ENCODE measurements at places on chromosomes 2 and 18.

GRCh38 chr2:105722726-105723297 lies 21.9 kb upstream of the NCK2 start:
- DNase-seq, result no peak

GRCh38 chr2:220445429-220446105 lies 818.1 kb downstream of the SLC4A3 start:
- DNase-seq, result no peak

DNA sequence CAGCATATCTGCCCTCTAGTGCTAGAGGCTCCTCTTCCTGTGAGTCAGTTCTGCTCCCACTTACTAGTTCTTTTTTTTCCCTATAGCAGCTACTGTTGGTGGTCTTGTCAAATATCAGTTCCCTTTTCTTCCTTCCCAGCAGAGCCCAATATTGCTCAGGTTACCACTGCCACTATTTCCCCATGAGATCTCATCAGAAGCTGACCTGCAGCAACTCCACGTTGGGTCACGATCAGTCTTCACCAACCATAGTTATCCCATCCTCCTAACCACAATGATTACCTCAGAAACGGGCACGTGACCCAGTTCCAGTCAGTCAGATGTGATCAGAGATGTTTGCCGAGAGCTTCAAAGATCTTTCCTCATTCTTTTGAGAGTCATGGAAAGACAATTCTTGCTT lies 59.7 kb upstream of the CAPN13 start:
- no peak for DNase-seq

GRCh38 chr2:207688597-207688996 lies 22.8 kb upstream of the CCNYL1 start:
- DNase-seq, result no peak

DNA sequence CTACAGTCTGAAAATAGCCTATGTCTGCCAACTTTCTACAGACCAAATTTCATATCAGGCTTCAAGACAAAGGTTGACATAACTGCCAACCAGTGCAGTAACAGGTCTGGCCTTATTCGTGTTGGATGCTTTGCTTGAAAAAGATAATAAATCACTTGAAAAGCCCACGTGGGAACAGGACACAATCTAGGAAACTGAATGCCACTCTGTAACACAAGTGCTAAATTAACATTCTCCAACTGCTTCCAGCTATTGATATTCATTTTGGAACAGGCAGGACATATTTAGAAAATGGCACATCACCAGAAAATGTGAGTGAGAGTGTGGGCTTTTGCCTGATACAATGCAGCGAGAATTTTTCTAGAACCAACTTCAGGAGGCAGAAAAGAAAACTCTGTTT lies 165.9 kb upstream of the CCDC150 start:
- no peak for DNase-seq

DNA sequence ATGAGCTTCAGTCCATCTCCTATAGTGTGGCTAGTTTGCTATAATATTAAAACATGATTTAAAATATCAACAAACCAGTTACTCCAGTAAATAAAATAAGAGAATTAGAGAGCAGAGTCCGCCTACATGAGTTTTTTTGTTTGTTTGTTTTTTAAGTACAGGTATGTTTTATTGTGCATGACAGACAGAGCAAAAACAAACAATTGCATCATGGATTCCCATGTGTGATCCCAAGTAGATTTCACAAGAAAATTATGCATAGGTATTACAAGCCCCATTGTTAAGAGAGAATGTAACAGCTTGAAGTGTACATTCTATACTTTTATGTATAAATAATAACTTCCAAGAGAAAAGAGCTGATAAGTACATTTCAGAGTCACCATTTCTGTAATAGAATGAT lies 21.0 kb downstream of the SULT1C3 start:
- DNase-seq, result no peak

DNA sequence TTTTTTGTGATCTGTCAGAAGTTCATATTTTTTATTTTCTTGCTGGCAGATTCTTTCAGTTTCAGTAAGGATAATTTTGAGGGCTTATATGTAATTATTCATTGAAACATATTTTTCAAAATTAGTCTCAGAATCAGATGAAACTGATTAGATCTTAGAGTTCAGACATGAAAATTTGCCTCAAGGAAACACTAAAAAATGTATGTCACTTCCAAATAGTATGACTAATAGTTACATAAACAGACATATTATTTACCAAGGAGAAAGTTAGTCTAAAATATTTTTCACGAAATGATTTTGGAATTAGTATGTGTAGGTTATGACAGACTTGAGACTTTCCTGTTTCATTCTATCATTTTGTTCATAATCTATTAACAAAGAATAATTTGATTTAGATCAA lies 628.6 kb downstream of the CCDC85A start:
- DNase-seq, result no peak

DNA sequence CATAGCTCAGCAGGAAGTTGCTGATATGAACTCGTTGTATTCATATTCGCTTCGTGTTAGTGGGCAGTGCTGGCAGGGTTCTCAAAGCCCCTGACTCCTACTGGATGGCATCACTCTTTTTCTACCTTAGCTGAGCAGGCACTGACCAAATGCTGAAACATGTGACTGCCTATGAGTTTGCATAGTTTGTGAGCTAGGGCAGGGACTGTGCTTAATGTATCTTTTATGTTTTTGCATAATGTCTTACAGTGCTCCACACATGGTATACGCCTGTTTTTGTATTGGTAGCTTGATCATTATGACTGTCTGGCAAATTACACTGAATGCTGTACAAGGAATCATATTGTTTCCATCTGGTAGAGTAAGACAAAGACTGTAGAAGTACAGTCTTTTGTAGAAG lies 305.3 kb downstream of the PARD3B start:
- DNase-seq, result no peak

DNA sequence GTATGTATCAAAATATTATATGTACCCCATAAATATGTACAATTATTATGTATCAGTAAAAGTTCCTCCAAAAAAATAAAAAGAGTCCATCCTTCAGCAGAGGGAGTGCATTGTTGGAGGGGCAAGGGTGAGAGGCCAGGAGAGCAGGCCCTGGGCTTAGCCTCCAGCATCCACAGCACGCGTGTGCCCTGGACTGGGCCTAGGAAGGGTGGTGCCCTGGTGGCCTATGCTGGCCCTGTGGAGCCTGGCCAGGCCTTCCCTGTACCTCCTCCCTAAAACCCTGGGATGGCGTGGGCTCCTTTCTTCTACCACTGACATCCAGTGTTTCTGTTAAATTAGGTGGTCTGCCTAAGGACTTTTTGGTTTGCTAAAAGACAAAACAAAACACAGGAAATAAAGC lies 93.4 kb downstream of the SH3RF3 start:
- DNase-seq, result no peak

DNA sequence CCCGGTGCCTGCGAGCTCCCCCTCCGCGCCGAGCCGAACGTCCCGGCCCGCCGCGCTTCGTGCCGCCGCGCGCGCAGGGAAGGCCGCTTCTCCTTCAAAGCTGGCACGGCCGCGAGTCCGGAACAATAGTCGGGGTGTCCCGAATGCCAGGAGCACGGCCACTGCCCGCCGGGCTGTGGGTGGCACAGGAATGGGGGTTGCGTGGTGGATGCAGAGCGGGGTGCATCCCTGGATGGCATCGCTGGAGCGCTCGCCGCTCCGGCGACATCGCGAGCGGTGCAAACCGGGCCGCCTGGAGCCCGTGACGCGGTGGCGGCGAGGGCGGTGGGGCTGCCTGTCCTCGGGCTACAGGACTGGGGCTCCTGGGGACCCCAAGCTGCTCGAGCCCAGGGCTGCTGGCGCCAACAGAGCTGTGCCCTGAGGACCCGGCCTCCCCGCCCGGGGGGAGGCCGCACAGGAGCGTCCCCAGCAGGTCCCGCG lies 1.1 kb upstream of the SATB2 start:
- DNase-seq, result no peak

- DNase-seq, result no peak
Measured at GRCh38 chr2:178219247-178219646, 24.9 kb downstream of the OSBPL6 start.

DNA sequence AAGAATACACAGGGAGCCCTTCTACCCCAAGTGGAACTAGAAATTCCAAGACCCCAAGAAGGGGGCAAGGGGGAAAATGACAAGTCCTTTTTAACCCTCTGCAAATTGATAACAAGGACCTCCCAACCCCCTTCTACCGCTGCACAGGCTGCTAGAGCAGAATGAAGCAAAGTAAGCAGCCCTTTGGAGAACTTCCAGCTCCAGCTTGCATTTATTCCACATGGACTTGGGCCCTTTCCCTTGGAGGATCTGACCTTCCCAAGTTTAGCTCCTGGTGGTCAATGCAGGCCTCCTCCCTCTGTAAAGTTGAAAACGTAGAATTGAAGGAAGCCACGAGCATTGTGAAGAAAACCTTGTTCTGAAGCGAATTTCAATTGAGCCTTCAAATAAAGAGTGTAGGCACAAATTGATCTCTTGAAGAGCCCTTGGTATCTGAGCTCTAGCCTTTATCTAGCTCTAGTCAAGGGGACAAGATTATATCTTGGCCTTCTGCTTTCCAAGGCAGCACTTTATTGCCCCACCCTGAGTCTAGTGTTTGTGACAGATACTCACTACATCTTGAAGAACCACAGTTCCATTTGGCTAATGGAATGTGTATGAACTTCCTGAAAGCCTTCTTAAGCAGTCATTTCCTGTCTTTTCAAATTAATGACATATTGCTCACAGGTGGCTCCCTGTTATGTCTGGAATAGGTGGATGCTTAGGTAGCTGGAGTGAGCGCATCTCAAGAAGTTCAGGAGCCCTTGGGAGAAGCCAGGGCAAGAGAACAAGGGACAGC lies 37.2 kb downstream of the SLC14A2 start:
- DNase-seq, result no peak

- DNase-seq, result no peak
Measured at GRCh38 chr2:156322686-156323231, 9.8 kb downstream of the NR4A2 start.

DNA sequence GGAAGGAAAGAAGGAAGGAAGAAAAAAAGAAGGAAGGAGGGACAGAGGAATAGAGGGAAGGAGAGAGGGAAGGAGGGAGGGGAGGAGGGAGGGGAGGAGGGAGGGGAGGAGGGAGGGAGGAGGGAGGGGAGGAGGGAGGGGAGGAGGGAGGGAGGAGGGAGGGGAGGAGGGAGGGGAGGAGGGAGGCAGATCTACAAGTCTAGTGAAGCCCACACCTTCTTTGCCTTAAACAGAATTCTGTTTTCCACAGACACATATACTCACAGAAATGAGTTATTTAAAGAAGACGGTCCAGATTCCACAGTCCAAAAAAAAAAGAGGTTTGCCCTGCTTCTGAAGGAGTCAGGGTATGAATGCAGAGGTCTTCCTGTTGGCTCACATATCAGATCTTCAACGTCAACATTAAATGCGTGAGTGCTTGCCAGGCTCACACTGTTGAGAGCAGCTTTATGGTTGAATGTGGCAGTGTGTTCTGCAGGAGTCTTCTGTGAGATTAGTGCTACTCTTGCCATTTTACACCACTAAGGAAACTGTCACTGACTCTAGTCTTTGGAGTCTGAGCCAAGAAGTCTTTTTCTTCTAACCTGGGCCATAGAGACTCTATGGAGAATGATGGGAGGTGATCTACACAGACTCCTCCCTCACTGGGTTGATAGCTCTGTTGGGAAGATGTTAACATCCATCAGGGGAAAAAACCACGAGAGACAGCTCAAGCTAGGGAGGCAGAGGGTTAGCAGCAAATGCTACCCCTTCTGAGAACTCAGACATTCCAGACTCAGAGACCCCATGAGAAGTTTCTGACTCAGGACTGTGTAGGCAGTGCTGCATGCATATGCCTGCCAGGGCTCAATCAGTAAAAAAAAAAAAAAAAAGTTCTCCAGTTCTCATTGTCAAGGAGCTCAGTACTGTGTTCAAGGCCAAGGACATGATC lies 23.3 kb downstream of the PAX8 start:
- no peak for DNase-seq

- DNase-seq, result no peak
Measured at GRCh38 chr2:8229546-8229986, 452.3 kb upstream of the ID2 start.

DNA sequence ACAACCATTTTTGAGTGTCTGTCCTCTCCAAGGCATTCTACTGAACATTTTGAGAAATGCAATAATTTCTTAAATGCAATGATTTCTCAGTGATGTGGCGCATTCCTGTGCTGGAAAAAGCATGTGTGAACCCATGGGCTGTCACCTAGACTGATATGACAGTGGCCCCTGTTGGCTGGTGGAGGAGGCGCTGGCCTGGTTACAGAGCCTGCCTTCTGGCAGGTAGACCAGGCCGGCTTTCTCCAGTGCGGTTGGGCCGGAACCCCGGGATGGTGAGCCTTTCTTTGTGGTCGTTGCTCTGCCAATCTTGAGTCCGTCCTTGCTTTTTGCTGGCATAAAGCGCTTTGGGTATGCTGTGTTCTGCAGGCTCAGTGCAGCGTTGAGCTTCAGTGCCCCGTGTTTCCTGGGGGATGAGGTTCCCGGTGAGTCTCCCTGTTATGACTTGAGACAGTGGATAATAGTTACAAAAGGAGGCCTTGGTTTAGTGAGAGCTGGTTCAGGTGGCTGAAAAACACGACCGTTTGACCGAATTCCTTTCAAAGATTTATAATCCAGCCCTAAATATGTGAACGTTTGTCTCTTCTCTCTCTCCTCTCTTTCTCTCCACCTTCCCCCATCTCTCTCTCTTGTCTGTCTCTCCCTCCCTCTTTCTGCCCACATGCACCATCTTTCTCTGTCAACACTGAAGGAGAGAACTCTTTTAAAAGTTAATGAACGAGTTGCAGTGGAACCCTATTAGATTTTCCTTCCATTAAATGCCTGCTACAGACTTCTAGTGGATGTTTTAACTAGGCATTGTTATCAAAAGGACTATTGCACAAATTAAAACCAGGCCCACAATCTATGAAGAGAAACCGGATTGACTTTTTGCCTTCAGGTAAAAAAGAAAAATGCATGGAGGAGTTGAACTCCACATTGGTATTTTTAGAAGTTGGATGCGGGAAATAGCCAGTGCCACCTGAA lies 34.0 kb downstream of the TSHZ1 start:
- DNase-seq, result no peak

DNA sequence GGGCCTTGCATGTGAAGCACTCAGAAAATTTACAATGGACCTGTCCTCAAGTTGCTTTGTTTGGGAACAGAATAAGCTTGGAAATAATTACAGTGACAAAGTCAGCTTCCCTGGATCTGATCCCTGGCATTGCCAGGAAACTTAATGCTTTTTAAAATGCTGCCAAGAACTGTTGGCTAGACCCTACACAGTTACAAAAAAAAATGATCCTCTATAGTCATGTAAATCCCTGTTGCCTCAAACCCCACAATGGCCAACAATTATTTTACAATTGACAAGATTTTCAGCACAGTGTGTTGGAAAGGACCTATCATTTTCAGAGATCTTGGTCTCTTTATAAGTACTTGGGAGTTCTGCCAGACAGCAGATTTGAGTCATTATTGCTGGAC lies 470.4 kb upstream of the ACVR2A start:
- no peak for DNase-seq

DNA sequence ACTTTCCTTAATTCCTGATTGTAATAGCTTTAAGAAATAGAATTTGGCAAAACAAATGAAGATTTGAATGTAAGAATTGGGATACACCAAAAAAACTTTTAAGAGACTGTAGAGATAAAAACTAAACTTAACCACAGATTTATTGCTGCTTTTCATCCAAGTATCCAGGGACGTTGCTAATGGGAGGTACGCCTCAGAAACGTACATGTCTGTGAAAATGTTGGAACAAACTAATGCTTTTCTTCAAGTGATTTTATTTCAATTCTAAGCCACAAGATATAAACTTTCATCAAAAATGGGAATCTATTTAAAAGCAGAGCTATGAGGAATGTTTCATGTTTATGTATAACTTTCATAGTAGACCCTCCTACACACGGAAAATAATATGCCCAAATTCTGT lies 66.3 kb downstream of the ARHGAP15 start:
- no peak for DNase-seq

Data from SK-N-DZ (cell line).